ENCODE measurements at places on chromosomes 13 and 19.
A peak's percentile ranks its signal among the peaks of the same experiment; 100 is the strongest.

- no peak for DNase-seq
These were observed 46.3 kb downstream of the BRD4 start for GRCh38 chr19:15285896-15286591.

GRCh38 chr13:75870397-75870903, 234.3 kb downstream of the LMO7 start:
- peak; percentile 47 for DNase-seq

DNA sequence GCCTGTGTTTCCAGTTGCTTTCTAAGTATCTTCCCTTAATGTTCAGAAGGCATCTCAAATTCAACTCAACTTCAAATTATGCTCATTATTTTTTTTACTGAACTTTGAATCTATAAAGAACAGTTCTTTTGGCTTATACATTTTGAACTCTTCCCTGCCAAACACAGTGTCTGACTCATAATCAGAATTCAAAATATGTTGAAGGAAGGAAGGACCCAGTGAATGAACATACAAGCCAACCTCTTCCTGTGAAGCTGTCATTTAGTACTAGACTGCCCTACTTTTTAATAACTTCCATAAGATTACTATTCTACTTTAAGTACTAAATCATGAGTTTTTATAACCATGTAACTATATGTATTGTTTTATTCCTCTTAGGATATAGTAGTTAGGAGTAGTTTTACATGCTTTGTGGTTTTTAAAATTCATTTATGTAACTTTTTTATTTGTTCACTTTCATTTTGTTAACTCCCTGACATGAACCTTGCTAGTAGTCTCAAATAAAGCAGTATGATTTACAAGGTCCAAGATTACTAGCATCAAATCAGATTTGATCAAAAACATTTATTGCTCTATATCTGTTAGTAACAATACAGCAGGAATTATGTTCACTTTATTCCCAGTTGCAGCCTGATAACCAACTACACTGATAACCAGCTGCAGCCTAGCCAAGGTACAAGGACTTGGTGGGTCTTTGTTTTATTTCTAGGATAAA, 6.4 kb downstream of the NUDT15 start:
- DNase-seq = peak; percentile 66

DNA sequence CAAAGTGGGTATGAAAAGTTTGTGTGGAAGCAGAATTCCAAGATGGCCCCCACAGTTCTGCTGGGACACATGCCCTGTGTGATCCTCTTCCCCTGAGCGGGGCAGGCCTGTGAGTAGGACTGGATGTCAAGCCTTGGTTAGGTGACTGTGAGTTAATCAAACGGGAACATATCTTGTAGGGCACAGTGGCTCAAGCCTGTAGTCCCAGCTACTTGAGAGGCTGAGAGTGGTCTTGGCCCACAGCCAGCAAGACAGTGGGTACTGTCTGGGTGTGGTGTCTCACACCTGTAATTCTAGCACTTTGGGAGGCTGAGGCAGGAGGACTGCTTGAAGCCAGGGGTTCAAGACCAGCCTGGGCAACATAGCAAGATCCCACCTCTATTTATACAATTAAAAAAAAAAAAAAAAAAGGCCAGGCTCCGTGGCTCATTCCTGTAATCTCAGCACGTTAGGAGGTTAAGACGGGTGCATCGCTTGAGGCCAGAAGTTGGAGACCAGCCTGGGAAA, 6.4 kb downstream of the ZNF653 start:
- DNase-seq = no peak

- DNase-seq = no peak
These were observed 130.9 kb upstream of the SPACA7 start for GRCh38 chr13:112245179-112245724.

GRCh38 chr13:28099396-28100149, 803 bp downstream of the FLT3 start:
- no peak for DNase-seq

DNA sequence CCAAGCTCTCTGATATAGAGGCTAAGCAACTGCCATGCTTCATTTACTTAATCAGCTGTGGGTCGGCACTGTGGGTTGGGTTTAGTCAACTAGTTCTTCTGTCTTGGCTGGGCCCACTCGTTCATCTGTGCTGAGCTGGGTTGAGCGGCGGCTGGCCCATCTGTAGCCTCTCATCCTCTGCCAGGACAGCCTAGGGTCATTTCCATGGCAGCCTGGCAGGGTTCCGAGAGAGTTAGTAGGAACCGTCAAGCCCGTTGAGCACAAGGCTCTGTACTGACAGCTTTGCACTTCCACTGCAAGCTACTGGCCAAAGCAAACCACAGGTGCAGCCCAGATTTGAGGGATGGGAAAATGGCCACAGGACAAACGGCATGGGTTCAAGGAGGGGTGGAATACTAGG, 6.6 kb upstream of the ZNF835 start:
- no peak for DNase-seq

GRCh38 chr13:49366841-49367240, 77.0 kb downstream of the CAB39L start:
- DNase-seq = no peak

- DNase-seq = peak; percentile 20
These were observed 162.7 kb downstream of the TBC1D4 start for GRCh38 chr13:75319254-75319653.

GRCh38 chr19:47414469-47414868, 4.9 kb downstream of the MEIS3 start:
- DNase-seq = no peak

DNA sequence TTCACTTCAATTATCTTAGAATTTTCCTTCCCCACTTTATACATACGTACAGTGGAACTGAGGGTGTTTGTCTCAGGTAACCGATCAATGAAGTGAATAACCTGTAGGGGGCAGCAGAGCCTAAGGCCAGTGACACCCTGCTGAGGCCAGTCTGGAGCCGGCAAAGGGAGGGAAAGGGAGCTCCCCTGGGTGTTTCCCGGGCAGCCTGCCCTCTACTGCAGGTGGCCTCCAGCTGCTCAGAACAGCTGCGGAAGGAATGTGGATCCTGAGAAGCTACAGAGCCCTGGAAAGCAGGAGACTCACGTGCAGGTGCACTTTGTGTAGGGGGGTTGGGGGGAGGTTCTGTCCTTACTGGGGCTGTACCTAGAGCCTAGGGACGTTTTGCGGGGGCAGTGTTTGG, 832 bp upstream of the ZNF491 start:
- peak; percentile 94 for DNase-seq

DNA sequence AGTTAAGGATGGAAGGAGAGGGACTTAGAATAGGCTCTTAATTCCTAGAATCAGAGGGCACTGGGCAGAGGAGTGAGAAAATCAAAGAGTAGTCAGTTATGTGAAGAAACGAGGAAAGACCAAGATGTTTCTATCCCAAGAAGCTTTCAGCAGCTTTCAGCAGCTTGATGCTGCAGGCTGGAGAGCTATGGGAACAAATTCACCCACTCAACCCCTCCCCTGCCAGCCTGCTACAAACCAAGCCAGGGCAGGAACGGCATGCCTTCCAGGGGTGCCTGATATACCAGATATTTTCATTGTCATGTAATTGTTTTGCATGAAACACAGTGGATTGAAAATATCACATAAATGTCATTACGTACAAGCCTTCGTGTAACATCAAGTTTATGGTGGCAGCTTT, 262.2 kb downstream of the FGF14 start:
- no peak for DNase-seq

DNA sequence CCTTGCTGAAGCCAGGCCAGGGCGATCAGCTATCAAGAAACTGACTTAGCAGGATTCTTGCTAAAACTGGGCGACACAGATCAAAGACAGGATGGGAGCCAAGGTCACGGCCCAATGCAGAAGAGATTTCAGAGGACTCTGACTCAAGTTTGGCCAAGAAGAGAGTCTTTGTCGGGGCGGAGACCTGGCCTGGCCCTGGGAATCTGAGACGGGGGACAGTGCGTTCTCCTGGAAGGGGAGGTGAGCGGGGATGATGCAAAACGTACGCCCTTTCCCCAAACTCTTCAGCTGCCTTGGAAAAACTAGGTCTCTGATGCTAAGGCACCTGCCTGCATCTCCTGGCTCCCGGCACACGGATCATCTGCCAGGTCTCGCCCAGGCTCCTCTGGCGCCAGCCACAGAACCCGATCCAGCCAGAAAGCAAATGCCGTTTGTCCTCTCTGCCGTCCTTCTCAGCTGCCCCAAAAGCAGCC, 9.8 kb downstream of the MVB12A start:
- no peak for DNase-seq

GRCh38 chr13:20824762-20825476, 51.2 kb upstream of the EEF1AKMT1 start:
- peak; percentile 34 for DNase-seq

DNA sequence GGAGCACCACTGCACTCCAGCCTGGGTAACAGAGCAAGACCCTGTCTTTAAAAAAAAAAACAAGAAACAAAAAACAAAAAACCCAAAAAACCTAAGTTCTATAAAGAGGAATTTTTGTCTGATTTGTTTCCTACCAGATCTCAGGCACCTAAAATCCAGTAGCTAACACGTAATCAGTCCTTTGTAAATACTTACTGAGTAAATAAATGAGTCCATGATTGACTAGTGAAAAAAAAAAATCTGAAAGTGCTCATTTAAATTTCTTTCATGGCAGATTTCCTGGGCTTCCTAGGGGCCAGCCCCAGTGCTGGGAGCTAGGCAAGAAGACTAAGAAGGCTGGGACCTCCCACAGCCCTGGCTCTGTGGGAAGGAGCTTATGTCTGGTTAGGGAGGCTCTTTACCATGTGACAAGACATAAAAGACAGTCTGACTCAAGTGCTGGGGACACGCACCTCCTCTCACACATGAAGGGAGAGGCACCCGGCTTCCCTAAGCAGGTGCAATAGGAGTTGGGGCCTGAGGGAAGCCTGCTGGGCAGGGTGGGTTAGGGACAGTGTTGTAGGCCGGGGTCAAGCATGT, 22.5 kb downstream of the LIG1 start:
- DNase-seq = no peak

DNA sequence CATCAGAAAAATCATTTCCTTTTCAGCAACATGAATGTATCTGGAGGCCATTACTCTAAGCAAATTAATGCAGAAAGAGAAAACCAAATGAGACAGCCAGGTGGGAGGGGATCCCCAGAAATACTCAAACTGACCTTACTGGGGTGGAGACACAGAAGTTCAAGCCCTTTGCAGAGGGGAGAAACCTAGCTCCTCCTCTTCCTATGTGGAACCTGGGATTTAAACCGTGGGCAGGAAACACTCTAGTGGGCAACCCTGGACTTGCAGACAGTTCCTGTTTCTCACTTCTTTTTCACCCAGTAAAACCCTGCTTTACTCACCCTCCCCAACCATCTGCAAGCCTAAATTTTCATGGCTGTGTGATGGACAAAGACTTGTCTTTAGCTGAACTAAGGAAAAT, 61.3 kb downstream of the SLITRK6 start:
- no peak for DNase-seq

GRCh38 chr19:13600091-13600490, 93.8 kb upstream of the CACNA1A start:
- DNase-seq = no peak

- DNase-seq = peak; percentile 50
These were observed 38.9 kb downstream of the TEX29 start for GRCh38 chr13:111359237-111359915.

GRCh38 chr13:106331116-106331515, 204.3 kb downstream of the EFNB2 start:
- DNase-seq = no peak

GRCh38 chr13:23450340-23451046, 17.0 kb upstream of the SACS start:
- no peak for DNase-seq

DNA sequence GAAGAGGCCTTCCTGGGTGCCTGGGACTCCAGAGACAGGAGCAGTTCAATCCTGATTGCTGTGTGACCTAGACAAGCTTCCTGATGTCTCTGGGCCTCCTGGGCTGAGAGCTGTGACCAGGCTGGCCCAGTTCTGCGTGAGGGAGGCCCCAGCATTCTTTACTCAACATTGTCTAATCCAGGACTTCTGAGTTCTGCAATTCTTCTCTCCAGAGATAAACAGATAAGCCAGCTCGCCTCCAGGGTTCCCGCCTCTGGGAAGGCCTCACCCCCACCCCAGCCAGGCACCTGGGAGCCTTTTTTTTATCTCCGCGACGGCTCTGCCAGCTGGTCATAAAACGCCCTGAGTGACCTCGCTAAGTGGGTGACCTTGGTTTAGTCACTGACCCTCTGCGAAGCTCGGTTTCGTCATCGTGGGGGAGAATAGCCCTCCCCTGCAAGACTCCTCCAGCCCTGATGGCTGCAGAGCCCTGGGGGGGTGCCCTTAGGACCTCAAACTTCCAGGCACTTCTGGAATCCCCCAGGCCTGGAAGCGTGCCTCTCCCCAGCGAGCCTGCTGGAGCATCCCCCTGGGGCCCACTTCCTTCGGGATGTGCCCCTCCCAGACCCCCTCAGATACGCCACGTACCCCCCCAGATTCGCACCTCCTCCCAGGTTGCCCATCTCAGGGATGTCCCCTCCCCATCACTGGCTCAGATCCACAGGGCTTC, 1.9 kb downstream of the SULT2B1 start:
- DNase-seq = peak; percentile 27

DNA sequence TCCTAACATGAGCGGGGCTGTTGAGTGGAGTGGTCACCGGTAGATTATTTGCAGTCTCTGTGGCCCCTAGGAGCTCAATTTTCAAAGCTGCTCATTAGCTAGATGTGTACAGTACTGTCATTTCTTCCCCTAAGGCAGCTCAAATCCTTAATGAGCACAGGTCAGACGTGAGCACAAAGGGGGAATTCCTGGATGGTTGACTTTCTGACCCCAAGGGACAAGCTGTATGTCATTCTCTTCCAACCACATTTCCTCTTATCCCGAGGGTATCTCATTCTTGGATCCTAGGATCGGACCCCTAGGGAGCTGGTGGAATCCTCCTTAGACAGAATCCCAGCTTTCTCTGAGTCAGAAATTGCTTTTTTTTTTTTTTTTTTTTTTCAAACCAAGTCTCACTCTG, 5.7 kb upstream of the OR7G3 start:
- DNase-seq = no peak

DNA sequence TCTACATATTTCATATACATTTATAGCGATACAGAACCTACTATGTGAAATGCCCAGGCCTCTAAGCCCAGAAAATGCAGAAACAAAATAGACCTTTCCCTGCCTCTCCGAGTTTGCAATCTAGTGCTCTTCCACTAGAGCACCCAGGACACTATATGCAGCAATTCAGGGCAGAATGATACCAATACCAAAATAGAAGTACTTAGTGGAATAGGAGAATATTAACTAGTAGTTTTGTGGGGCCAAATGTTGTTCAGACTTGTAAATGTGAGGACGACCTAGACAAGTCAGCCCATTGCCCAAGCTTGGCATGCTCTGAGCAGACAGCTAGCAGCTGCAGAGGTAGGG, 35.8 kb upstream of the FLT1 start:
- peak; percentile 21 for DNase-seq

GRCh38 chr13:93230261-93230855, 3.8 kb downstream of the GPC6 start:
- DNase-seq = peak; percentile 61

GRCh38 chr19:11299946-11300810, 4.2 kb downstream of the TSPAN16 start:
- no peak for DNase-seq

GRCh38 chr13:98098516-98098915, 44.4 kb upstream of the FARP1 start:
- peak; percentile 57 for DNase-seq

GRCh38 chr13:79126706-79127105, 279.3 kb downstream of the RBM26 start:
- no peak for DNase-seq

All from AG08395 (cell line).